HCT116 (cell line): ENCODE measurements at places on chromosomes 5 and 9.

GRCh38 chr9:101414839-101415238, 16.2 kb downstream of the ZNF189 start:
- H3K4me3 ChIP-seq: no peak overlapping the region
- H3K27me3 ChIP-seq: peaks cover 5% of the 10 kb centered on the region; the same call in 1 of the 2 replicates
- no peak for DNase-seq
- H3K36me3 ChIP-seq: no peaks in the 10 kb centered on the region
- no peaks in the 10 kb centered on the region for H3K4me1 ChIP-seq

DNA sequence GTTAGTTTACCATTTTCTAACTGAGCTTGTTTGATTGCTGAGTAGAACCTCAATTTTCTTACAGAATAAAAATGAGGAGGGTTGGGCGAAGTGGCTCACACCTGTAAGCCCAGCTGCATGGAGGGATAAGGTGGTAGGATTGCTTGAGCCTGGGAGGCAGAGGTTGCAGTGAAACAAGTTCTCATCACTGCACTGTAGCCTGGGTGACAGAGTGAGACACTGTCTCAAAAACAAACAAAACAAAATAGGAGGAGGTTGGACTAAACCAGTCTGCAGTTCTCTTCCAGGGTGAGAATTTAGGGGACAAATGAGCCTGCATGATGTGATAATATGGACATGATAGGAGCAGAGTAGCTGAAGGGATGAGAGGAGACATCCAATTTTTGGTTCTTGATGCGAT, 57.3 kb downstream of the SLC27A6 start:
- H3K4me3 ChIP-seq: no peak overlapping the region
- H3K27me3 ChIP-seq: no peaks in the 10 kb centered on the region
- DNase-seq: no peak
- H3K36me3 ChIP-seq: no peaks in the 10 kb centered on the region

GRCh38 chr5:52886206-52886605, 98.5 kb downstream of the ITGA1 start:
- DNase-seq: no peak
- H3K36me3 ChIP-seq: no peaks in the 10 kb centered on the region

- peaks cover 24% of the 10 kb centered on the region for H3K27me3 ChIP-seq
- H3K4me1 ChIP-seq: no peaks in the 10 kb centered on the region
Measured at GRCh38 chr9:22446950-22447617, 460 bp downstream of the DMRTA1 start.

- DNase-seq: no peak
- no peak overlapping the region for H3K4me3 ChIP-seq
- no peaks in the 10 kb centered on the region for H3K36me3 ChIP-seq
- H3K4me1 ChIP-seq: no peaks in the 10 kb centered on the region
Measured at GRCh38 chr9:124969401-124969800, 28.5 kb upstream of the GOLGA1 start.

- DNase-seq: no peak
- H3K27ac ChIP-seq: no peak overlapping the region
- no peaks in the 10 kb centered on the region for H3K4me1 ChIP-seq
- no peaks in the 10 kb centered on the region for H3K36me3 ChIP-seq
Measured at GRCh38 chr5:136799806-136800372, 434.5 kb upstream of the TRPC7 start.

DNA sequence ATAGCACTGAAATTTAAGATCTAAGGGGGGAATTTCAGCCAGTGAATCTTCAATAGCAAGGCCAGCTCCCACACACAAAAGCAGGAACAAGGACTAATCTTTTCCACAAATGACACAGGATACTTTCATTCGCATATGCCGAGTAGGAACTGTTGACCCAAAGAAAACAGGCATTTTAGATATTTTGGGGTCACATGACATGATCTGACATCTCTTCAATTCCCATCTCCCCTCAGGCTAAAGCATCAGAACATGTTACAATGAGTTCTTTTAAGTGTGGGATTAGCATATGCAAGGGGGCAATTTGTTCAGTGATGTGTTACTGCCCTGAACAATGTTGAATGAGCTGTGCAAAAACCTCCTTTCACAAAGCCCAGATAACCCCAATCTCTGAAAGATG, 68.2 kb downstream of the TLE1 start:
- no peaks in the 10 kb centered on the region for H3K36me3 ChIP-seq
- H3K4me1 ChIP-seq: peaks cover 1% of the 10 kb centered on the region; the same call in 1 of the 2 replicates
- DNase-seq: no peak
- no peak overlapping the region for H3K4me3 ChIP-seq
- no peak overlapping the region for H3K27ac ChIP-seq

DNA sequence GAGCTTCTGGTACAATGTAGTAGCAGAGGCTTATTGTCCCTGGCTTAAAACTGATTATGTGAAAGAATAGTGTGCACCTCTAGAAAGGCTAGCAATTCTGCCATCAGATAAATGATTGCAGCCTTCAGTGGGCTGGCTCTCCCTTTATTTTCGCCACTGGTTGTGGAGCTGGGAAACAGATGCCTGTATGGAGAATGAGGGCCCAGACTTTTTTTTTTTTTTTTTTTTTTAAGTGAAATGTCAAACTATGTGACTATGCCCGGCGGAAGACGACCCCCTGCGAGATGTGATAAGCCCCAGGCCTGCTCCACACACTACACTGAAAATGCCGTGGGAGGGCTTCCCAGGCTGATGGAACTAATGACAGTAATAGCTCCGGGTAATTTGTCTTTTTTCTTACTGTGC, 28.7 kb downstream of the ISL1 start:
- H3K4me3 ChIP-seq: no peak overlapping the region
- no peaks in the 10 kb centered on the region for H3K4me1 ChIP-seq
- H3K36me3 ChIP-seq: no peaks in the 10 kb centered on the region
- no peak overlapping the region for H3K27ac ChIP-seq
- H3K27me3 ChIP-seq: no peaks in the 10 kb centered on the region
- DNase-seq: no peak

DNA sequence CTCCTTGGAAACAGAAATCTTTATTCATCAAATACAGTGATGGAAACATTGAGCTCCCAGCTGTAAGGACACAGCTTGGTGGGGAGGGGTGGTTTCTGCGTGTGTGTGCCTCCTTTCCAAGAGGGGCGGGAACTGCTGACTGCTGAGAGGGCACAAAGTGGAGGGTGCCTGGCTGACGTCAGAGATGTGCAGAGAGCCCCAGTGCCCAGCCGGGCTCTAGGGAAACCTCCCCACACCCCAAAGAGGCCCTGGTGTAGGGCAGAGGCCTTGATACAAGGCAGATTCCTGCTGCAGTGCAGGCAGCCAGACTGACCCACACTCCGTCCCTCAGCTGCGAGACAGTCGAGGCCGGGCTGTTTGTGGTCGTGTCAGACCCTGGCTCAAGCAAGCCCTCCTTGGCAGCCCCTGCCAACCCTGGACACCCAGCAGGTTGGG, 191.0 kb downstream of the CACNA1B start:
- no peaks in the 10 kb centered on the region for H3K27me3 ChIP-seq
- H3K36me3 ChIP-seq: no peaks in the 10 kb centered on the region

GRCh38 chr5:74237571-74238145, 402.9 kb downstream of the ENC1 start:
- H3K27ac ChIP-seq: no peak overlapping the region
- no peaks in the 10 kb centered on the region for H3K36me3 ChIP-seq
- H3K4me1 ChIP-seq: peaks cover 6% of the 10 kb centered on the region; the same call in 1 of the 2 replicates
- H3K4me3 ChIP-seq: no peak overlapping the region
- no peak for DNase-seq

DNA sequence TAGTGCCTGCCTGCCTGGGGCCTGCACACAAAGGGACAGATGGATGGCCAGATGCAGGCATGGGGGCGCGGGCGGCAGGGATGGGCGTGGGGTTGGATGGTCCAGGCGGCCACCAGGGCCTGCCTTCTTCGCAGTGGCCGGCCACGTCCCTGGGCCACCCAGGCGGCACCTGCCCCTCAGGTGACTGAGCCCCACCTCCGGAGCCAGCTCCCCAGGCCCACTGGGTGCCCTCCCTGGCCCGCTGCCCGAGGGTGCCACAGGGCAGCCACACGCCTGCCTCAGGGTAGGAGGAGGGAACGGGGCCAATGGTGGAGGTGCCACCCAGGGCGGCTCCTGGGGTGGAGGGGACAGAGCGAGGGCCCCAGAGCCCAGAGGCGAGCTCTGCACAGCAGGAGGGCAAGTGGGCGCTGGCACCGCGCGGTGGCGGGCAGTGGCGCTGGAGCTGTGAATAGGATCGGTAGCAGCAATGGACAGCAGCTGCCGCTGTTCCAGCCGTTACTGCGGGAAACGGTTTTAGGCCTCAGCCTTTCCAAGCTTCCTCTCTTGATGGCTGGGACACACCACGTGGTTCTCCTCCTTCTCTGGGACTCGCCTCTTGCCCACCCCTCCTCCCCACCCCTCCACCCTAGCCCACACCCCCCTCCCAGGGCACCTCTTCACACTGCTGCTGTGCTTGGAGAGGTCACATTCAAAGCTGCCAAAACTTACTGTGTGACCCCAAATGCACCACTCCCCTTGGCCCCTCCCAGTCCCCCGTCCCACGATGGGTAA, 19.1 kb downstream of the LHX3 start:
- no peak overlapping the region for H3K27ac ChIP-seq
- H3K4me1 ChIP-seq: peaks cover 2% of the 10 kb centered on the region; the same call in 1 of the 2 replicates
- no peak overlapping the region for H3K4me3 ChIP-seq
- DNase-seq: no peak
- no peaks in the 10 kb centered on the region for H3K36me3 ChIP-seq
- no peaks in the 10 kb centered on the region for H3K27me3 ChIP-seq

GRCh38 chr5:16857635-16858034, 78.5 kb downstream of the MYO10 start:
- peaks cover 5% of the 10 kb centered on the region; the same call in 1 of the 2 replicates for H3K36me3 ChIP-seq
- no peak overlapping the region for H3K4me3 ChIP-seq
- H3K27me3 ChIP-seq: no peaks in the 10 kb centered on the region
- no peak for DNase-seq
- H3K4me1 ChIP-seq: peaks cover 6% of the 10 kb centered on the region; the same call in 1 of the 2 replicates

DNA sequence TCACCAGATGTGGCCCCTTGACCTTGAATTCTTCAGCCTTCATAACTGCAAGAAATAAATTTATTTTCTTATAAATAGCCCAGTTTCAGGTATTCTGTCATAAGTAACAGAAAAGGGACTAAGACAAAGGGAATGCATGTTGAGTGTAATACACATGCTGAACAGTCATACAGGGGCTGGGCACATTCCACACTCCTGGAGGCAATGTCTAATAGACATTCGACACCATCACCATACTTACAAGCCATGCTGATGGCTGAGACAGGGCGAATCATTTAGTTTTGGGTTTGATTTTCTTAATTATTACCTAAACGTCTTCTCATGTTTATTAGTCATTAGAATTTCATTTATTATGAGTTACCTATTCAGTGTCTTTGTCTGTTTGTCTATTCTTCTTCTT, 68.5 kb downstream of the TENT4A start:
- H3K27ac ChIP-seq: no peak overlapping the region
- no peaks in the 10 kb centered on the region for H3K36me3 ChIP-seq
- no peaks in the 10 kb centered on the region for H3K27me3 ChIP-seq
- no peaks in the 10 kb centered on the region for H3K4me1 ChIP-seq
- H3K4me3 ChIP-seq: no peak overlapping the region

DNA sequence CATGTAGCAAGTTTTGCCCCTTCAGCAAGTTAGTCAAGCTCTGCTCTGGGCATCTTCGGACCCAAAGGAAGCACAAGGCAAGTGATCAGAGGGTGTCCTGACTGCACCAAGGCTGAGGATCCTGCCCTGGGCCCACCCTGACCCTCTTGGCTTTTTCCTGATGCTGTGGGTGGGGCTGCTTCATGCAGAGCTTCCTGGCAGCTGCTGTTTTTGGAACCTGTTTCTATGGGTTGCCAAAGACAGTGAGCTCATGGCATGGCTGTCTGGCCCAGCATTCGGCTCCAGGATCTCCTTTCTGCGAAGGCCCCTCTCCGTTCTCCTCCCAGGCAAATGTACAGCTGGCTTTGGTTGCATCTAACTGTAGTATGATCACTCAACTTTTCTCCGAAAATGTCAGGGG, 497.9 kb downstream of the ARHGEF28 start:
- no peaks in the 10 kb centered on the region for H3K36me3 ChIP-seq
- no peaks in the 10 kb centered on the region for H3K4me1 ChIP-seq
- no peak for DNase-seq
- H3K4me3 ChIP-seq: no peak overlapping the region
- H3K27ac ChIP-seq: no peak overlapping the region

GRCh38 chr5:149913436-149914419, 30.9 kb downstream of the PDE6A start:
- H3K27ac ChIP-seq: no peak overlapping the region
- H3K4me3 ChIP-seq: no peak overlapping the region

DNA sequence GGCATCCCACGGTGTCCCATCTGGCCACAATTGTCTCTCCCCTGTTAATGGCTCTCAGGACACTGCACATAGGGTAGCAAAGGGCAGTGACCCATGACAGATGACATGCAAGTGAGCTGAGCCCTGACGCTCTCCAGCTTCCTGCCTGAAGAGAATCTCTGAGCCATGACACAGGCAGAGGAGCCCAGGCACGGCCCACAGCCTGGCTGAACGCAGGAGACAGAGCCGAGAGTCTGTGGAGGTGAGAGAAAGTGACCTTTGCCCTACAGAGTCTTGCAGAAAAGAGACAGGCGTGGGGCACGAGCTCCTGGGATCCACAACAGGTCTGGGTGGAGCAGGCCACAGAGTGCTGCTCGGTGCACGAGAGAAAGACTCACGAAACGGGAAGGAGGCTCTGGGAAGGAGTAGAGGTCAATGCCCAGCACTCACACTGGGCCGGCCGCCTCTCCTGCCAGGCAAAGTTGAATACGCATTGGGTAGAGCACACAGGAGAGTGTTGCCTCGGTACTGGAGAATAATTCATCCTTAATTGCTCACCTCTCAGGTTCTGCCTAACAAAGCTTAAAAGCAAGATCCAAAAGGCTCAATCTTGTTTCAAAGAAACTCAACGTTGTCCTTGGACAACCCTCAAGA, 90.3 kb downstream of the MRPL36 start:
- H3K36me3 ChIP-seq: no peaks in the 10 kb centered on the region
- no peak overlapping the region for H3K27ac ChIP-seq
- no peaks in the 10 kb centered on the region for H3K4me1 ChIP-seq
- no peaks in the 10 kb centered on the region for H3K27me3 ChIP-seq
- H3K4me3 ChIP-seq: no peak overlapping the region
